Esophagus muscularis mucosa (tissue), 4 donors: ENCODE measurements at places on chromosomes 3 and 15.

GRCh38 chr3:37147666-37148065 is 26.7 kb downstream of the LRRFIP2 start:
- DNase-seq: no peak

GRCh38 chr3:4685673-4686345 is 192.7 kb downstream of the ITPR1 start:
- DNase-seq: no peak

- no peak for DNase-seq
These were observed 20.7 kb downstream of the RAP2B start for GRCh38 chr3:153182501-153183293.

- DNase-seq: no peak
These were observed 487.5 kb upstream of the KCNMB2 start for GRCh38 chr3:178048768-178049167.

- no peak for DNase-seq
These were observed 23.1 kb upstream of the CDCP1 start for GRCh38 chr3:45169125-45169904.

DNA sequence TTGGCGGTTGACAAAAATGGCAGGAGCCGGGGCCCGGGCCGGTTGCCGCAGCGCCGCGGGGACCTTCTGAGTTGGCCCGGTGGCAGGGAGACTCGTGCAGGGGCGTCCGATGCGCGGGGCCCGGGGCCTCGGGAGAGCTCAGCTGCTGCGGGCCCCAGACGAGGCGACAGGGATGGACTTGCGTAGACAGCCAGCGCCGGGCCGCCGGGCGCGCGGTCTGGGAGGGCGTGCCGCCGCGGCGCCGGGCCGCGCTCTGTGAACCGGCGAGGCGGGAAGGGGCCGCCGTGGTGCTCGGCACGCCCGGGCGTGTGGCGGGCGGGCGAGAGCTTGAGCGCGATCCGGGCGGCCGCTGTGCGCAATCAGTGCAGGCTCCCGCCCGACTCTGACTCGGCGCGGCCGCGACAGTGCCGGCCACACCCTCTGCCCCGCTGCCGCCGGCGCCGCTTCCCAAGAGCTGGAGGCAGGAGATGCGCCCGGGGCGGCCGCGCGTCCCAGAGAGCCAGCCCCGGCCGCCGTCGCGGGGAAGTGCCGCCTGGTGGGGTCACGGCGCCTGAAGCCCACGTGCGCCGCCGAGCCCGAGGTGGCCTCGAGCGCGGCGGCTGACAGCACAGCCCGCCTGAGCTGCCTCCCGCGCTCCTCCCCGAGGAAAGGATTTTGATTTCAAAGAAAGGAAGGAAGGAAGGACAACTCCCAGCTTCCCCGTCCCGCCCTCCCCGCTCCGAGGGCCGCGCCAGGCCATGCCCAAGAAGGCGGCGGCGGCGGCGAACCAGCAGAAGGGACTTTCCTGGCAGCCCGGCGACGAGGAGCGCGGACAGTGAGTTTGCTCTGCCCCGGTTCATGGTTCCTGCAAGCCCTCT is 657 bp downstream of the TLNRD1 start:
- DNase-seq: no peak

DNA sequence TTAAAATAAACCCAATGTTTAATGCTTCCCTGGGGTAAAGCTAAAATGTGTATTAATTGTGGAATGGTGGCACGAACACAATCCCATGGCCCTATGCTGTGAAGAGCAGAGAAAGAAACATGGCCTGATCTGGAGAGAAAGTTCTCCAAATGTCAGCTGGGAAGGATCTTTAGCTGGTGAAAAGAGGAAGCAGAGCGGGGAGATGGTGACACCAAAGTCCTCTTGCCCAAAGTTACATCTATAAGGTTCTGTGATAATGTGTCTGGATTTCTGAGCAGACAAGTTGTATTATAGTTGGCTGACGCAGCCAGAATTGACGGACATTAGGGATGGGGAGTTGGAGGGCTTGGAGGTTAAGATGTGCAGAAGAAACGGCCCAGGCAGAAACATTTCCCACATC is 196.2 kb downstream of the CHST2 start:
- peak; percentile 53 for DNase-seq

GRCh38 chr15:65338823-65339222 is 34.3 kb downstream of the RNU5B-1 start:
- DNase-seq: no peak
